Stimulated activated CD8-positive, alpha-beta memory T cell treated with anti-CD3 and anti-CD28 coated beads, Interleukin-2, amount 100 ng/mL, for 1 hour (primary cell): ENCODE measurements at places on chromosomes 1 and 21.

DNA sequence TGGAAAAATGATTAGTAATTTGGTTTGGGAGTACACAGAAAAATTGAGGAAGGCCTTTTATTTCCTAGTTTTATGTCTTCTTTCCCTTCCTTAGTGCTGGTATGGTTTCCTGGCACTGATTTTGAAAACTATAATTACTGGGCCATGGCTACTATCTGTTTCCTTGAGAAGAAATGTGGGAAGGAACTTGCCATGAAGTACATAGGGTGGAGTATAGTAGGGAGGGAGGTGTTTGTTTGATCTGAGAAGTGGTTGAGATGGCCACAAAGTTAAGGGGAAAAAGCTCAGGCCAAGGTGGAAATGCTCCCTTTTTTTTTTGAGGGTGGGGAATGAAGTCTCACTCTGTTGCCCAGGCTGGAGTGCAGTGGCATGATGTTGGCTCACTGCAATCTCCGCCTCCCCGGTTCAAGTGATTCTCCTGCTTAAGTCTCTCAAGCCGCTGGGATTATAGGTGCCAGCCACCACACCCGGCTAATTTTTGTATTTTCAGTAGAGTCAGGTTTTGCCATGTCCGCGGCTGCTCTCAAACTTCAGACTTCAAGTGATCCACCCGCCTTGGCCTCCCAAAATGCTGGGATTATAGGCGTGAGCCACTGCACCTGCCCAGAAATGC lies 11.3 kb downstream of the HJV start:
- no peak for DNase-seq

- DNase-seq = no peak
These were observed 43.8 kb upstream of the MACF1 start for GRCh38 chr1:39160703-39161102.

DNA sequence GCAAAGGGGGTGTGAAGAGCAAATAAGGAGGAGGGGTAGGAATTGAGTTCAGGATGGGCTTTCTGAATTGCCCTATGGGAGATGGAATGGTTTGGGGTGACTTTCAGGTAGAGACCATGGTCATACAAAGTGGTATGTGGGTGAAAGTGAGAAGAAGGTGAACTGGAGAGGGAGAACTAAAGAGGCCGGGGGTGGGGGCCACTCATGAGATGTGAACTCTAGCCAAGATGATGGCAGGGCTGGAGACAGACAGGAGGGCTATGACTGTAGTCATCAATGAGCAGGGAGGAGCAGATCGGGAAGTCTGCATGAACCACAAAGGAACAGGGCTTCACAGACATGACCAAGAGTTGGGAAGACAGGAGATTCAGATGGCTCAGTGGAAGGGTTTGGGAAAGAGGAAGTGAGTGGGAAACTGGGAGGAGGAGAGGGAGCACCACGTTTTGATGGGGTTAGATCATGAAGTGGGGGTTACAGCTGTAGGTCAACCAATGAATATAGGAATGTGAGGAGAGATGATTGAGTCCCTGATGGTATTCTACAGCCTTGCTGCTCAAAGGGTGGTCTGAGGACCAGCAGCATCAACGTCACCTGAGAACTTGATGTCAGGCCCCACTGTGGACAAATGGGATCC lies 20.7 kb upstream of the LRRC8D start:
- DNase-seq = no peak

- DNase-seq = no peak
These were observed at the start of gene MTMR11 for GRCh38 chr1:149936170-149936991. MTMR11 (minus strand) TSS chr1:149936879; CDS start chr1:149936647, 232 bp downstream.

GRCh38 chr1:178057141-178057765 lies 36.7 kb upstream of the RASAL2 start:
- no peak for DNase-seq

DNA sequence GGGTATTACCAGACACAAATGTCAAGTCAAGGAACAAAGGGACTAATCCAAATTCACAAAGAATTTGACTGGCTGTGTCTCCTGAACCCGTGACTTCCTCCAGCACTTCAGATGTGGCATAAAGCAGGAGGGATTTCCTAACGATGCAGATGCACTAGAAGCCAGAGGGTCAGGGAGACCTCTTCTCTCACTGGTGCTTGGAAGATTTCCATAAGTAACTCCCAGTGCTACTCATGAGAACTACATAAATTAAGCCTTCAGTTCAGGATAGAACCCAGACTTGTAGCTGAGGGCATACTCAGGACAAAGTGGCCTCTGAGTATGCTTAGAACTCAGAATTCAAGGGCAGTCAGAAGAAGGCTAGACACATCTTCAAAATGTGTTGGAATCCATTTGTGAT lies 83.6 kb upstream of the NRIP1 start:
- DNase-seq = no peak

DNA sequence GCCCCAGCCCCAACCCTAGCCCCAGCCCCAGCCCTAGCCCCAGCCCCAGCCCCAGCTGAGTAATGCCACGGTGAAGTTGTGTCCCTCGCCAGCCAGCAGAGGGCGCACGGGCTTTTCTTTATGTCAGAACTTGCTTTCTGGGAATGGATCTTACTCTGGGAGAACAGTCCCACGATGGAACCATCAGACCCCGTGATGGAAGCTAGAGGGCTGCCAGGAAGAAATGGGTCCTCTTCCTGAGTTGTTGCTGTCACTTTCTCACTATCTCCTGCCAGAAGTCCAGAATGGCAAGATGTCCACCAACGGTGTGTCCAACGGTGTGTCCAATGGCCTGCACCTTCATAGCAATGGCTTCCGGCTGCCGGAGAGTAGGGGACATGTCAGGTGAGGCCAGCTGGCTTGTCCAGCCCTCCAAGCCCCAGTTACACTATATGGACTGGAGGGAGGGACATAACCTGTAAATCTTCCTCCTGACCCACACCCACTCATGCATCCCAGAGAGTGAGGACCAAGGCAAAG lies 25.1 kb upstream of the TMEM222 start:
- DNase-seq = peak; percentile 32

DNA sequence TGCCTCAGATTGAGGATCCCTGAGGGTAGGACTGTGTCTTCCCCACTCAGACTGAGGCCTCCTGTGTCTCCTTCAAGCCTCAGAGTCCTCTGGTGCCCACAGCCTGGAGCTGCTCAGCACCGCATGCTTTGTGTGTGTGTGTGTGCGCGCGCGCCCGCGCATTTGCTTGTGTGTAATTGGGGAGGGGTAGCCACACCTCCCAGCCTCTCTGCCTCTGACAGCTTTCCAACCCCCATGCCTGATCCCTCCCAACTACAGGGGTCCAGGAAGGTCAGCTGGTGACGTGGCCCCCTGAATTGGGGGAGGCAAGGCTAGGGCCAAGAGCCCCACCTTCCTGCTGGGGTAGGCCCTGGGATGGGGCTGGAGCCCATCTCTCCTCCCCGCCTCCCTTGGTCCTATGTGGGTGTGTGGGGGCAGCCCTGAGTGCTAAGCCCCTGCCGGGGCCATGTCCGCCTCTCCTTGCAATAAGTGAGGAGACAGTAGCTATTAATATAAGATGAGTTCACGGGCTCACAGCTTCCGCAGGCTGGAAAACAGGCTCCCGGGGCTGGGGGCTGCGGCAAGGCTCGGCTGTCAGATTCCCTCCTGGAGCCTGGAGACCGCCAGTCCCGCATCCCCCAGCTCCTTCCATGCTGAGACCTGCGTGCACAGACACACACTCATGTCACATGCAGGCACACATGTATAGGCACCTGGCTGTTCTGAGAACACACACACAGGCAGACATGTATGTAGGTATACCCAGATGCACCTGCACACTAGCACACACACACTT lies 7.0 kb downstream of the GPR3 start:
- DNase-seq = no peak

DNA sequence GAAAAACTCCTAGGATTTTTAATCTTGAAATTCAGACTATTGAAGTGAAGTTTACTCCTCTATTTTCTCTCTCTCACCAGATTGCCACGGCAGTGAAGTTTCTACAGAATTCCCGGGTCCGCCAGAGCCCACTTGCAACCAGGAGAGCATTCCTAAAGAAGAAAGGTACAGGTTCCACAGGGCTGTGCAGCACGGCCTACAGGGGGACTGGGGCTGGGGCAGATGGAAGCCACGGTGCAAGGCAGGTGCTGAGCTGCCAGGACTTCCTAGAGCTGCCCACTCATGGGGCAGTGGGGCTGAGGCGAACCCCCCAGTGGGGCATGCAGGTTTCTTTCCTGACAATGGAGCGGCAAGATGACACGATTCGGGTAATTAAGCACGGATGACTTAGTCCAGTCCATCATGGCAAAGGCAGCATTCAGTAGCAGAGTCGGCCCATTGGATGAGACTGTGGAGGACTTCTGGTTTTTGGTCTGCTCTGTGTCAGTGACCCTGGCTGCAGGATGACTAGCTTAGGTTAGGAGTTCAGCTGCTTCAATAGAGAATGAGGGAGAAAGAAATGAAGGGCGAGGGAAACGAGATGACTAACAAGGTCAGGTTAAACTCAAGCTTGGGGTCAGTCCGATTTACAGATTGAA lies 61.5 kb downstream of the PEX14 start:
- no peak for DNase-seq

- no peak for DNase-seq
These were observed 19.7 kb downstream of the PRAMEF1 start for GRCh38 chr1:12810691-12811408.

- peak; percentile 57 for DNase-seq
These were observed 5.0 kb upstream of the CTTNBP2NL start for GRCh38 chr1:112390775-112391602.

DNA sequence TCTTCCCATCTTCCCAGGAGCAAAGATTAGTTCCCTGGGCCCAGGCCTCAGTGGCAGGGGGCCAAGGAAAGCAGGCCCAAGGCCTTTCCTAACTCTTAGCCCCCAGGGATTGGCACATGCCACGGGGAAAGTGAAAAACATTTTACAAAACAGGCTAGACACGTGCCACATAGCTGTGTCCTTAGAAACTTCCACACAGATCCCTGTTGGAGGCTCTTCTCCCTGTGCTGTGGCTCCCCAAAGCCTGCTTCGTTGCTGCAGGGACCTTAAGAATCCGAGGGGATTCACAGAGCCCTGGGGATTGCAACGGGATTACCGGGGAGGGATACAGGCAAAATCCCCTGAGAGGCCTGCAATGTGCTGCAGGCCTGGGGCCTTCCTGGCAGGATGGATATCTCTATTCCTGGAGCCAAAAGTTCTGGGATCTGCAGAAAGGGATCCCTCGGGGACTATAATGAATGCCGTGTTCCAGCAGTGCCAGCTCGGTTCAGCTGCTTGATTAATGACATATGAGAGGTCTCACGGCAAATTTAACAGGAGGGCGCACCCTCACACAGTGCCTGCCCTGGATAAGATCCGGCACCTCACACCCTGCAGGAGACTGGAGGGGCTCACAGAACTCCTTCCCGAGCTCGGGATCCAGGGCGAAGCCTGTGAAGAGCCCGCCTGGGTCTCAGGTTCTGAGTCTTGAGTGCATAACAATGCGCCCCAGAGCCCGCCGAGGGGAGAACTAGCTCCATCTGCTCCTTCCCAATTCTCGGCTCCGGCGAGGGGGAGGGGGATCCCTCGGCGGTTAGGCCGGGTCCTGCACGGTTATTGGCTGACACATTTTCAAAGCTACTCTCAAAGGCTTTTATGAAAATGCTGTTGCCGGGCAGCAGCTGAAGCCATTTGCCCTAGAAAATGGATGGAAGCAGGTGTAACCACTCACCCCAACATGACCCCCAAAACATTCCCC lies 15.3 kb upstream of the RGS8 start:
- DNase-seq = no peak

- DNase-seq = no peak
These were observed 249.1 kb downstream of the GREM2 start for GRCh38 chr1:240362826-240363225.

DNA sequence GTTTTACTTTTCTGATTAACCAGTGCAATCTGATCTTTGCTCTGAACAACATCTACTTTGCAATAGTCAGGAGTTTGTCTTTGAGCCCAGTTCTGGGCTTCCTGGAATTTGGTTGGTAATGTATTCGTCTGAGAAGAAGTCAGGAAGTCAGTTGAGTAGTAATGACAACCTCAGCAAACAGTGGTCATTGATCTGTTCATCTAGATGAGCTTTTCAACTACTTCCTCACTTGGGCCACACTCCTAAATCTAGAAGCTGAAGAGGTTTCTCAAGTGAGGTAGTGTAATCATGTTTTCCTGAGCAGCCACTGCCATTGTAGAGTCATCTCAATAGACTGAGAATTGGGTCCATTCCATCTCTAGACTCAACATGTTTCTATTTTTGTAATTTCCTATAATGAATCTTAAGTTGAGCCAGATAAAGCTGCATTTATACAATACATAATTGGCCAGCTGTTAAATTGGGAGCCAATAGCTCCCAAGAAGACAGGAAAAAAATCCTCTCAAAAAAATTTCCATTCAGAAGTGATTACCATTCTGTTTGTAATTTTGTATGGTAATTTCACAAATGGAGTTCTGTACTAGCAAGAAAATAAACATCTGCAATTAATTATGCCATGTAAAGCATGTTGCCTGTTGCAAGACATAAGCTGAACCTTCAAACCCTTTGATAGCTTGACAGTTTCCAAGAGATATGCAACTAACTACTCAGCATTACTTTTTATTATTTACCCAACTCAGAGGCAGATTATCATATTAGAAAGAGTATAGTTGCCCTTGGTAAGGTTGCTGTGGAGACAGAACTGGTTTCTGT lies 49.6 kb downstream of the WDR64 start:
- DNase-seq = no peak

- no peak for DNase-seq
These were observed 1.0 kb upstream of the TP73 start for GRCh38 chr1:3651026-3651929.

DNA sequence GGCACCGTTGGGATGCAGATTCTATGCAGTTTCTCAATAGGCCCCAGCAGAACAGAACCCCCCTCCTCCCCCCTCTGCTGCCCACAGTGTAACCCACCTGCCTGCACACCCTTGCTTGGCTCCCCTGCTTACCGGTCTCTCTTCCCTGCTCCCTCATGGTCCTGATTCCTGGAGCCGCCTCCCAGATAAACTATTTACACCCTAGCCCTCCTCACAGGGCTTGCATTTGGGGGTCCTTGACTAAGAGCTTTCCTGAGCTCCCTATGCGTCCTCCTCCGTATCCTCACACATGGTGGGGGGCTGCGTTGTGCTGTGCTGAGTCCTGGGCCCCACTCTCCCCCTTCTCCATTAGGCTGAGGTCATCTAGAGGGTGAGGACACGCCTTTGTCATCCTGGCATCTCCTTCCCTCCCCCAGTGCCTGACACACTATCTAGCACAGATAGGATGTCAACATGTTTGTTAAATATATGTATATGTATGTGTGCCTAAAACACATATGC lies 121.9 kb downstream of the GRIK3 start:
- no peak for DNase-seq

DNA sequence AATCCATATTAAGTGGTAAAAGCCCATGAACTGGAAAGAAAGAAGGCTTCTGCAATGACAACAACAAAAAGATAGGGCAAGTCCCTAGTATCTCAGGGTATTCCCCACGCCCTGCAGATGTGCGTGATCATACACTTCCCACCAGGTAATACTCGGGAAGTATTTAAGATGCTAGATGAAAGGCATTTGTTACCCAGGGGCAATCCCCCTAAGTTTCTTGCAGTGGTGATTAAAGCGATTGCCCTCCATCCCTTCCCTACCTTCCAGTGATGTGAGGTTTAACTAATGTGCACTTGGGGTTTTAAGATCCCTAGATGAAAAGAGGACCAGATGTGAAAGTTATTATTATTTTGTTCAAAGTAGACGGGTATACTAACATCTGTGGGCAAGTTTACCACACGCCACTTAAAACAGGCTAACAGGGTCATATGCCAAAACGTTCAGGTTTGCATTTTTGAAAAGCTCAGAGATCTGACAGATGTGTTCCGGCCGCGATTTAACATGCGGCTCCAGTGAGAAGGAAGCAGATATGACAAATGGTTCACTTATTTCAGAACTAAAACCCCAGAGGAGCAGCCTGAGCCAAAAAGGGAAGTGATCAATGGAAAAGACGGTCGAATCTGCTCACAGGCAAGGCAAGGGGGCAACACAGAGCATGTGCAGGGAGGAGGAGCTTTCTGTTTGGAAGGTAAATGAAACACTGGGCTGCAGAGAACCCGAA lies 17.4 kb downstream of the TIAM1 start:
- peak; percentile 12 for DNase-seq
